Fibroblast of skin of right quadriceps (primary cell): ENCODE measurements at places on chromosomes 12 and 14.

DNA sequence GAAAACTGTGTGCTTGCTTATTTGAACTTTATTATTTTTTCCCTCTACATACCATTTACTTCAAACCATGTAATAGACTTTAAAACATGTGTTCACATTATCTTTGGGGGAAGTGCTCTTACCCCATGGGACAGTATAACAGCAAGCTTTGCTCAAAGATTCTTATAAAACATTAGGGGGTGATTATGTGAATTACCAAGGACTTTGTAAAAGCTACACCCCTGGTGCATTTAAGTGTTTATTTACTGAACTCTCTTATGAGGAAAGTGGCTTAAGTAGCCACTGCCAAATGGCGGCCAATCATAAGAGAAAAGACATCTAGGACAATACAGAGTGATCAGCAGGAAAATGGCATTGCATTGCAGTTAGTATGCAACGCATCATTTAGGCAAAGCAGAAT, 70.3 kb downstream of the CAPZA3 start:
- no peak for DNase-seq

- DNase-seq, result no peak
Observed at GRCh38 chr12:120363274-120363855, 5.6 kb downstream of the MSI1 start.

DNA sequence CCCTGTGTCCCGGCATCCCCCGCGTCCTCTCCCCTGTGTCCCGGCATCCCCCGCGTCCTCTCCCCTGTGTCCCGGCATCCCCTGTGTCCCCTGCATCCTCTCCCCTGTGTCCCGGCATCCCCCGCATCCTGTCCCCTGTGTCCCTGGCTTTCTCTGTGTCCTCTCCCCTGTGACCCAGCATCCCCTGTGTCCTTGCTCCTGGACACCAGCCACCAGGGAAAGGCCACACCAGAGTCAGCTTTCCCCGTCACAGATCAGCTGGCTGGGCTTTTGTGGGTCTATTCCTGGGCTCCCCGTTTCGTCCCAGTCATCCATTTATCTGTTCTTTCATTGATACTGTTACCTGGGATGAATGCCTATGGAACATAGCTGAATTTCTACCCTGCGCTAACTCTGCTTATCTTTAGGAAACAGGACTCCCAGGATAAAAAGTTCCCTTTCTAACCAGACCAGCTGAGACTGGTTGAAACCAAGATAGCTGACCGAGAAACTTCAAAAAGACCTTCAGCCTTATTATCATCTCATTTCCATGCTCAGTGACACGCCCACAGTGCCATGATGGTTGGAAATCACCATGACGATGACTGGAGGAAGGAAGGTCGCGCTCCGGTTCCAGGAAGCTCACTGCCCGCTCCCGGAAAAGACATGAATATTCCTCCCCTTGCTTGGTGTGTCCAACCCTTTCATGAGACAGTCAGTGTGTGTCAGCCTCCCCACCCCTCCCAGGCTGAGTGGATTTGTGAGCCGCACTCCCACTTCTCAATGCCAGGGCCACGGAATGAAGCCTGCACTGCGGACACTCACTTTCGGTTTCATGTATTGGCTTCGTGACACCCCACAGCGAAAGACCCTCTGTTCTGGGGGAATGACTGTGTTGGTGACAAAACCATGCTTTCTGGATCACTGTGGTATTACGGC, 276.4 kb upstream of the SFSWAP start:
- no peak for DNase-seq

GRCh38 chr12:68003777-68004176, 14.5 kb downstream of the IFNG-AS1 start:
- DNase-seq, result no peak

DNA sequence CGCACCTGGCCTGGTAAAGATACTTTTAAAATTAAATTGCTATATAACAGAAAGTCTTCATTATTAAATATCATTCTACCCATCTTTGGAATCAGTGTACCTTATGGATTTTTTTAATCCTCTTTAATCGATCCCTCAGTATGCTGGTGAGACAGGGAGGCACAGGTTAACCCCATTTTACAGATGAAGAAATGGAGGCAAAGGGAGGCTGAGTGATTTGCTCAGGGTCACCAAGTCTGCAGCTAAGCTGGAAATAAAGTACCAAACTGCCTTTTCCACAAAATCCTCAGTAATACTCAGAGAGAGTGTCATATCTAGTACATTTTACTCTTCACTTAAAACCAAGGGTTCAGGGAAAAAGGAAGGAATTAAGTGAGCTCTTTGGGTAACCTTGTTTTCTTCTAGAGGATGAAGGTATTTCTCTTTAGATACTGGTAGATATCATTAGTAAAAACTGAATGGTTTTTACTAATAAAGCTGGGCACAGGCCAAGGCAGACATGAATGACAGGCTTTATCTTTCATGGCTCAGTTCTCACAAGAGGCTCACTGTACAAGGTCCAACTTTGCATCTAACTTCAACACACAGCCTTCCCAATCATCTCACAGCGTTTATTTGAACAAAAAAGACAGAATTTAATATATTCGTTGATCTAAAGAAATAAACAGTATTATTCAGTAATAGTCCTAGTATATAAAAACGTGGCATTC, 35.3 kb upstream of the TTC7B start:
- no peak for DNase-seq

GRCh38 chr14:98008381-98009113, 1211.4 kb downstream of the VRK1 start:
- no peak for DNase-seq

DNA sequence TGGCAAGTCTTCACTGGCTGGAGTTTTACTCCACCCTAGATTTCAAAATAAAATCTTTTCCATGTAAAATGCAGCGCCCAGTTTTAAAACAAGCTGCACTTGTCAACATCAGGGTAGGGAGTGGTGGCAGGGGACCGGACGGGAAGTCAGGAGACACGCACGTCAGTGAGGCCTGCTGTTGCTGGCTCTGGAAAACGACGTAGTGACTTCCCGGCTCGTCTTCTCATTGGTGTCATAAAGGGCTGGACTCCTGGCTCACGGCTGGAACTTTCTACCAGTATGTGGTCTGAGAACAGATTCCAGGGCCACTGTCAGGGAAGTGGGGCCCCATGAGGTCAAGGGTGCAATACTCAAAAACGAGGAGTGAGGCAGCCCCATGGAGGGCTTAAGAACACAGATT, 64.2 kb upstream of the FOXN3 start:
- DNase-seq, result no peak

DNA sequence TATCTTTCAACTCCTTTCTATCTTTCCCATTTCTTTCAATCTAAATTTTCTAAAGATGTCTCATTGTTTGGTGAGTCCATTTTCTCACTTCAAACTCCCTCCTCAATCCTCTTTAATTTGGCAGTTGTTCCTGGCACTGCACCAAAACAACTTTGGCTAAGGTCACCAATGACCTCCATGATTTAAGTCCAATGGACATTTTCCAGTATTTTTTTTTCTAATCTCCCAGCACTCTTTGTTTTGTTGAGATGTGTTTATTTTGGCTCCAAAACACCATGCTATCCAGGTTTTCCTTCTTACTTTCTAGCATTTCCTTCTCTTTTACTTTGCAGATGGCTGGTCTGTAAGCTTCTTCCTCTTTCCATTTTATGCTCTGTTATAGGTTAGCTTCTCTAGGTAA, 42.5 kb upstream of the OTOGL start:
- DNase-seq, result no peak

GRCh38 chr12:46265102-46265501, 3.7 kb downstream of the SLC38A1 start:
- no peak for DNase-seq

DNA sequence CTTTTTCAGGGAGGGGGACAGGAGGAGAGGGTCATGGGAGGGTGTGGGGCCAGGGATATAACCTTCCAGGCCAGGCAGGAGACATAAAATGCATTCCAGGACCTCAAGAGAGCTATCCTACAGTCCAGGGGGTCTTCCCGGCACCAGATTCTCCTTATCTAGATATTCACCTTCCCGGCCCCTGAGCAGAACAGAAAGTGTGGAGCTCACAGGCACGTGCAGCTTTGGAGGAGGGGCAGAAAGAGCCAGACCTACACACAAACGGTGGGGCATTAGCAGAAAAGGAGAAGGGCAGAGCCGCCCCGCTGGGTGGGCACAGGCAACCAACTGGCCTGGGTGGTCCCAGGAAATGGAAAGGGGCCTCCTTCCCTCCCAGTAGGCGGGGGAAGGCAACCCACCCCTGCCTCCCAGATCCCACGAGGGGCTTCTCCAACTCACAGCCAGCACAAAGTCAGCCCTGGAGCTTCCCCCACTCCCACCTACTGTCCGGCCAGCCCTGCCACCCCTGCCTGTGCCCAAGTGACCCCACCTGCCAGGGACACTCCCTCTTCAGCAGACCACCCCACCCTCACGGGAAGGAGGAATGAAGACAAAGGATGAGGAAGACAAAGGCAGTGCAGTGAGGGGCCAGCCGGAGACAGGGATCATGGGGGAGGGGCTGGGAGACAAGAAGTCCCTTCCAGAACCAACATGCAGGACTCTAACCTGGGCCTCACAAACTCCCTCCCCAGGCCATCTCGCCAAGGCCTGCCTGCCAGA, 33.3 kb downstream of the CCDC85C start:
- no peak for DNase-seq
